Lower leg skin (tissue), 4 donors: ENCODE measurements at places on chromosomes 12 and 14. TPM values are rescaled to one million over a fixed set of nuclear protein-coding genes. Genes with fewer than 3 reads are reported as not detected.

GRCh38 chr12:131003716-131004045 is 50.0 kb downstream of the ADGRD1 start:
- DNase-seq, result no peak

ZNF891 gene
- total RNA-seq, result 1.4 TPM

GRCh38 chr12:52007158-52007921 is 594 bp downstream of the TAMALIN start:
- DNase-seq, result peak; percentile 91

GRCh38 chr12:118480235-118480634 is 103.9 kb downstream of the SUDS3 start:
- no peak for DNase-seq

GRCh38 chr12:9794484-9795093 is 32.7 kb upstream of the KLRF1 start:
- DNase-seq, result no peak

DNA sequence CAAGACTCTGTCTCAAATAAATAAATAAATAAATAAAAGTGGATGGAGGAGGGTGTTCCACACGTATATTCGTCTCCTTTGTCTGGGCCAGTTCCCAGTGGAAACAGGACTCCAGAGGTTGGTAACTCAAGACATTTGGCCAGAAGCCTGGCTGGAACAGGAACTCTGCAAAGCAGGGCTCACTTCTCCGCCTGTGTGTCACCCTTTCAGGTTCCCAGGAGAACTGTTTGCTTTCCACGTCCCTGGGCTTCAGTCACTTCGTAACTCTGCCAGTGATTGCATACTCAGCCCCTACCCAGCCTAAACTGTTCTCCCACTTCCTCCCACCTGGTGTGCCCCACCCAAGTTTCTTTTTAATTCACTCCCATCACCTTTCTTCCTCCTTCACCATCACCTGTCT is 7.0 kb upstream of the UBE2N start:
- no peak for DNase-seq

DNA sequence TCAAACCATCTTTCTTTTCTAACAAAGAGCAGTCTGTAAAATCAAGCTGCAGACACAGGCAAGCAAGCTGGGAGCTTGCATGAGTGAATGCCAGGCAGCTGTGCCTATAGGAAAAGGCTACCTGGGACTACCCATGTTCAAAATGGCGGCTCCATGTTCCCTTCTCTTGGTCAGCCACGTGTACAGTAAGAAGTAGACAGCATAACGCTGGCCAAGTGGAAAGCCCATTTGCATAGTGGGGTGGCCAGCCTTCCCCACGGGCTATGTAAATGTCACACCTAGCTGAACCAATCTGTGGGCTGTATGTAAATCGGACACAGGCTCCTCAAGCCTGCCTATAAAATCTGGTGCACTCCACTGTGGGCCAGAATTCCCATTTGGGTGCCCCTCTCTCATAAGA is 117.1 kb downstream of the SYT10 start:
- no peak for DNase-seq

- no peak for DNase-seq
Observed at GRCh38 chr14:32104803-32105202, 27.7 kb downstream of the ARHGAP5 start.

- DNase-seq, result no peak
Observed at GRCh38 chr14:100622224-100622623, 35.0 kb upstream of the BEGAIN start.

GRCh38 chr14:58794993-58795762 is 157.4 kb downstream of the DACT1 start:
- no peak for DNase-seq

LIN7A gene
- total RNA-seq, result 3.8 TPM

- no peak for DNase-seq
Observed at GRCh38 chr12:57811028-57811755, 7.3 kb downstream of the AVIL start.

DNA sequence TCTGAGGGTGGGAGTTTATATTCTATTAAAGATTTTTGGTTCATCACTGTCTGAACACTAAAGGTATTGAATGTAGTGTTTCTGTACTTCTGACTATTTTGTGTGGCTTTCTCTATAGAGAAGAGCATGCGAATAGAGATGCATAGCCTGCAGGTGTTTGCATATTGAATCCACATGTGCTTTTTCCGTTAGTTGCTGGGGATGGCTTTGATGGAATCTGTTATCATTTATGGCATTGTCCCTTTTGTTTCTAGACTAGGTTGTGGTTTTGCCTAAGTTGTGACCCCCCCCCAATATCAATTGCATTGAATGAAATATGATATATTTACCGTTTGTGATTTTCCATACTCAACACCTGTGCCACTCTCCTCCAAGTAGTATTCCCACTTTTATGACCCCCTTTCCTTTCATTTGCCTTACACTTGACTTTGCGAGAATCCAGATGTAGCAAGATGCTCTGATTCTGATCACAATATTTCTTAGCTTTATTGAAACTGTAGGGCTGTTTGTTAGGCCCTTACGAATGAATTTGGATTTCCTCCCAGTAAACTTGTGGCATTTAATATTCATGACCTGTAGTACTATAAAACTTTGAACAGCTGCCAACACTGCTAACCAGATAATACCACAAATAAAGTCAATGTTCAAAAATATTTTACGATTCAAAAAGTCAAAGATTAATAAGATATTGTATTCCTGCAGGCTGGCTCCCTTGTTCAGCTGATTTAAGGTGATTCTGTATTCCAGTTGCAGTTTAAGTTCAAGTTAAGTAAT is 176.4 kb downstream of the TMTC2 start:
- no peak for DNase-seq

GRCh38 chr14:94598816-94599655 is 13.2 kb upstream of the SERPINA3 start:
- DNase-seq, result peak; percentile 82

GRCh38 chr14:67004521-67004920 is 184.7 kb upstream of the GARIN2 start:
- no peak for DNase-seq

- no peak for DNase-seq
Observed at GRCh38 chr14:67253076-67253635, 11.9 kb downstream of the PALS1 start.

DNA sequence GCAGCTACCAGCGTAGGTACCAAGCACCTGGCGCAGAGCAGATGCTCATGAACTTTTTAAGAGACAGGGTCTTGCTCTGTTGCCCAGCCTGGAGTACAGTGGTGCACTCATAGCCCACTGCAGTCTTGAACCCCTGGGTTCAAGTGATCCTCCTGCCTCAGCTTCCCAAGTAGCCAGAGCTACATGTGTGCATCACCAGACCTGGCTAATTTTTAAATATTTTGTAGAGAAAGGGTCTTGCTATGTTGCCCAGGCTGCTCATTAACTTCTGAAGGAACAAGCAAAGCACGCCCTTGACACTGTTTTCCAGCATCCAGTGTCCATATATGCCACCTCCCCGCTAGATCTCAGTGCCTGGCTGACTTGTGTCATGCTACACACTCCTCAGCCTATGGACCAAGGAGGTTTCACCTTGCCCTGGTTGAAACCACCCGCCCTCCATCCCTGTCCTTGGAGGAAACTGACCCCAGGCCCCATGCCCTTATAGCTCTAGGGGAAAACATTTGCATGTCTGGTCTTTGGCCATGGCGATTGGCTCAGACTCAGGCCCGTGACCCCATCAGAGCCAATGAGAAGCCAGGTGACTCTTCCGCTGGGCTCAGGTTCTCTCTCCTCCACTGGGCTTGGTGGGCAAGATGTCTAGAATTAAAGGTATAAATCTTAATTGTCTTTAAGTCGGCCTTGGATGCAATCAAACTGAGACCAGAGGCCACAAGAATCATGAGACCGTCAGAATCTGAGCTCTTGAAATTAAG is 26.3 kb downstream of the TESC start:
- no peak for DNase-seq

GRCh38 chr12:76183459-76184186 is 99.1 kb upstream of the NAP1L1 start:
- peak; percentile 49 for DNase-seq

DNA sequence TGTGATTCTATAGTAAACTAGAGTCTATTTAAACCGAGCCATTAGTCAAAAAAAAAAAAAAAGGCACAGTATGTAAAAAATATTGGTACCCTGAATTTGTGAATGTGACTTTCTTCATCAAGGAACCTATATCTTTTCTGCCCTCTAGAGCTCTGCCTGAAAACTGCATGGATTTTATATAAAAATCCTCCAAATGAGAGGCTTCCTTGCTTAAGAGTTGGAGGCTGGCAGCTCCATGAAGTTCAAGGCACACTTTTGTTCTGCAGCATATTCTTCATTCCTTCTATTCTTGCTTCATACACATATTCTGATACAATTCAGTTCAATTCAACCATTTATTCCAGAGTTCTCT is 23.1 kb upstream of the NKX2-8 start:
- no peak for DNase-seq

DNA sequence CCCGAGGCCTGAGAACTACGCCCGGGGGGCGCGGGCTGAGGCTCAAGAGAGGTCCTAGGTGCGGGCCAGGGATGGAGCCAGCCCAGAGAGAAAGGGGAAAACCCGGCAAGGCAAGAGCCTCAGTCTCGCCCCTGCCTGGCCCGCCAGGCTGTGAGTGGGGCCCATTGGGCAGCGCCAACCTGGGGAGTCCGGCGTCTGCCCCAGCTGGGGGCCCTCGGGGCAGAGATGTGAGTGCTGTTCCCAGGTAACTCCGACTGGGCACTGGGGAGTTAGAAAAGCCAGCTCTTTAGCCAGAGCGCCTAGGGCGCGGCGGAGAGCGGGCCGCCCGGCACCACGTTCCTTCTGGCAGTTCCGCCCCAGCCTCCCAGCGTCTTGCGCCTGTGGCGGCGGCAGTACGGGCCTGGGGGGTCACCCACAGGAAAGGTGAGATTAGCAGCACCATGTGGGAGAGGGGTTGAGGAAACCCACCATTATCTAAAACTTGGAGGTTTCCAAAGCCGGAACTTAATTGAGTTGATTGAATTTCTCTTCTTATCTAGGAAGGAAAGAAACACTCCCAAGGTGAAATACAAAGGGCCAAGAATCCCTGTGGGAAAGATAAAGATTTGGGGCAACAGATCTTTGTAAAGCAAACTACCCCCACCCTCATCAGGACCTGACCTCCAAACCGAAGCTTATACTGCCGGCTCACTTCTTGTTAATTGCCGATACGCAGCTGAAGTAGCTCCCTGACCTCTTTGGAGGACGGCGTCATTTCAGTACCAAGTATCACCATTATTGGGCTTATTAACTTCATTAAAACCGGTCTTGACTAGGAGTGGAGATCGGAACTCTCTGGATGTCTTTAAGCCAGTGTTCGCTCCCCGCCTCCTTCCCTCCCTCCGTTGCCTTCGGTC is 11.6 kb downstream of the OTX2 start:
- no peak for DNase-seq

- DNase-seq, result no peak
Observed at GRCh38 chr12:33724867-33725266, 285.2 kb upstream of the SYT10 start.

GRCh38 chr14:30875788-30876053 is 1.4 kb downstream of the COCH start:
- DNase-seq, result no peak

TBC1D30 gene
- 1.2 TPM for total RNA-seq

GRCh38 chr12:53585448-53586125 is 40.6 kb downstream of the ATF7 start:
- DNase-seq, result no peak

DNA sequence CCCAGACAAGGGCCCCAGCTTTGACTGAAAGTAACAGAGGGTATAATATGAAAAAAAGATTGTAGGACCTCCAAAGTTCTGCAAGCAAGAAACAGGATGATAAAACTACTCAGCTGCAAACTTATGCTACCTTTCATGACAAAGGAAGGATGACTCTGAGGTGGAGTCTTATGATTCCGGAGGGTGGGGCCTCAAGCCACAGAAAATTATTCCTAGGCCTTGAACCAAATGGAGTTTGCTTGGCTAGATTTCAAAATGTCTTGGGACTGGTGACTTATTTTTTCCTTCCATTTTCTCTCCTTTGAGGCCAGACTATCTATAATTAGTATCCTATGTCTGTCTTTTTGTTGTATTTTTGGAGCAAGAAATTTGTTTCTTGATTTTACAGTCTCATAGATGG is 336.4 kb downstream of the LRIG3 start:
- DNase-seq, result no peak

- no peak for DNase-seq
Observed at GRCh38 chr14:22448905-22449599, 140.0 kb downstream of the DAD1 start.

SERPINA3 gene
- total RNA-seq, result 36.8 TPM

DNA sequence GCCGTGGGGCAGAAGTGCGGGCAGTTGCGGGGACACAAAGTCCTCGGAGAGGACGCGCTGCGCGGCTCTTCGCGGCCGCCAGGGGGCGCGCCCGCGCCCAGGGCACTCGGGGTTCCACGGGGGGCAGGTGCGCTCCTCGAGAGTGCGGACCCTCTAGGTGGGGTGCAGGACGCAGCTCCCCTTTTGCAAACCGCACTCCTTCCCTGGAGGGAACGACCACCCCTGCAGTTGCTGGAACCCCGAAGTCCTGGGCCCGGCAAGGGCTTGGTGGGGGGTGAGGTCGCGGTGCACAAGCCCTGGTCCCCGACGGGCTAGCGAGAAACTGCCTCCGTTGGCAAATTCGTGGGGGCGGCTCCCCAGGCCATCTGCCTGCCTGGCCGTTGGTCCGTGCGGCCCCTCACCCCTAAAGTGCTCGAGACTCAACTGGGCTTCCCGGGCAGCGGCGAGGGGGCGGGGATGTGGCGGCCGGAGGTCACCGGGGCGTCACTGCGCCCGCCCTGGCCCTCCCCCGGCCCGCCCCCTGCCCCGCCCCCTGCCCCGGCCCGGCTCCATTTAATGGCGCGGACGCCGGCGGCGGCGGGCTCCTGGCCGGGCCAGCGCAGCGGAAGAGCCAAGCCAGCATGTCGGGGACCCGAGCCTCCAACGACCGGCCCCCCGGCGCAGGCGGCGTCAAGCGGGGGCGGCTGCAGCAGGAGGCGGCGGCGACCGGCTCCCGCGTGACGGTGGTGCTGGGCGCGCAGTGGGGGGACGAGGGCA is at the start of gene ADSS1:
Gene ADSS1 (plus strand): TSS at position 579 of the 756 bp plus-strand sequence. CDS start 42 bp downstream, at position 621.
- DNase-seq, result no peak

GRCh38 chr12:4119157-4119761 is 154.3 kb upstream of the CCND2 start:
- no peak for DNase-seq

DNA sequence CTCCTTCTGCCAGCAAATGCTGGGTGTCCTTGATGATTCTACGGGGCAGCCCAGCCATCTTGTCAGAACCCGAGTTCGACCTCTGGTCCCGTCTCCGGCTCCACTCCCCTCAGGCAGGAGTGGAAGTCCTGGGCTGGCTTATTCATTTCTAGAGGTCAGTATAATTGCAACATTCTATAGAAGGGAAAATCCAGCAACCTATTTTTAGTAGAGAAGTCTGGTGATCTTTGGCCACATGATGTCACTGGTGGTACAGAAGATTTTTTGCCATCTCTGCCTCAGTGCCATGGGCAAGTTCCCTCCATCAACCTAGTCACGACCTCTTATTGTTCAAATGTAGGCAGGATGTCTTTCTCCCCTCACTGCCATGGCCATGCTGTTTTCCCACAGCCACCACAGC is 22.4 kb downstream of the OR10G2 start:
- no peak for DNase-seq
